ENCODE measurements at places on chromosomes 6 and 20. TPM values are rescaled to one million over a fixed set of nuclear protein-coding genes. Genes with fewer than 3 reads are reported as not detected.
A peak's percentile ranks its signal among the peaks of the same experiment; 100 is the strongest.

QRSL1 gene
- total RNA-seq, result 27.7 TPM

BPI gene
- not detected for total RNA-seq

DNA sequence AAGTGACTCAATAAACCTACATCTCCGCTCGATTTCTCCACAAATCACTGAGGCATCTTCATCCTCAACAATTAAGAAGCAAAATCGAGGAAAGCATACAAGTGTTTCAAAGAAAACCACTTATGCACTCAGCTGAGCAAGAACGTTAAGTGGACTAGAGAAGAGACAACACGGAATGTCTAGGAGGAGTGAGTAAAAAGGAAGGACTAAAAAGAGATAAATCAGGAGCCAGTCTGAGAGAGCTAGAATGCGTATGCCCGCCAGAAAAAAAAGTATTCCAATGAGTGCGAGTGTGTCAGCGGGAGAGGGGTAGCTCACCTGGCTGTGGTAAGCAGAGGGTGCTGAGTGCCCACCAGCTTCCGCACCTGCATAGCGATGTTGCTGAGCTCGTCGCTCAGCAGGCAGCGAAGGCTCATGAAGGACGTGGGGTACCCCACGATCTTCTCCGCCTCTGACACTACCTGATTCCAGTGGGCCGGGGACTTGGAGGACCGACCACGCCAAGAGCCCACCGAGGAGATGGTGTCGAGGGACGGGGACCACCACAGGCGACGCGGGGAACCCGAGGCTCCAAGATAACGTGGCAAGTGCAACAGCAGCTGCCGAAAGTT, 587 bp downstream of the PDSS2 start:
- peak; percentile 21 for DNase-seq
- H3K4me3 ChIP-seq, result peak overlapping the region; percentile 99
- peaks cover 13% of the 10 kb centered on the region for H3K4me1 ChIP-seq
- peaks cover 21% of the 10 kb centered on the region for H3K36me3 ChIP-seq
- peak overlapping the region; percentile 90 for H3K27ac ChIP-seq

- H3K27me3 ChIP-seq, result no peaks in the 10 kb centered on the region
- DNase-seq, result peak; percentile 18
- H3K4me3 ChIP-seq, result no peak overlapping the region
- peaks cover 25% of the 10 kb centered on the region for H3K4me1 ChIP-seq
Observed at GRCh38 chr20:10848810-10849370, 175.1 kb upstream of the JAG1 start.

DNA sequence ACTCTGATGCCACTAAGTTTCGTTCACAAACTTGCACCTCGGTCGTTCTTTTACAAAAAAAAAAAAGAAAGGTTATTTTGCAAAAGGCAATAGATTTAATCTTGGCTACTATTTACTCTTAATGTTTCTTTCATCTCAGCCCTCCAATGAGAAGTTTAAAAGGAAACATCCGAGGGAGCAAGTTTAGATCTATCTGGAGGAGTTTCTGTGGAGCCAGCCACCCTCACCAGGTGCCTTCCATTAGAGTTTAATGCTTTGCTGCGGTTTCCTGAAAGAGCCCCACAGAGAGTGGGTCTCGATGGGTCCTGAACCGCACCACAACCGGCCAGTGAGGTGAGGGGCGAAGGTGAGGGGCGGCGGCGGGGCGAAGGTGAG, 632 bp downstream of the PRKN start:
- peak overlapping the region; percentile 89 for H3K27ac ChIP-seq
- H3K4me1 ChIP-seq, result peaks cover 10% of the 10 kb centered on the region
- peaks cover 18% of the 10 kb centered on the region for H3K36me3 ChIP-seq
- no peak for DNase-seq
- H3K27me3 ChIP-seq, result no peaks in the 10 kb centered on the region

DNA sequence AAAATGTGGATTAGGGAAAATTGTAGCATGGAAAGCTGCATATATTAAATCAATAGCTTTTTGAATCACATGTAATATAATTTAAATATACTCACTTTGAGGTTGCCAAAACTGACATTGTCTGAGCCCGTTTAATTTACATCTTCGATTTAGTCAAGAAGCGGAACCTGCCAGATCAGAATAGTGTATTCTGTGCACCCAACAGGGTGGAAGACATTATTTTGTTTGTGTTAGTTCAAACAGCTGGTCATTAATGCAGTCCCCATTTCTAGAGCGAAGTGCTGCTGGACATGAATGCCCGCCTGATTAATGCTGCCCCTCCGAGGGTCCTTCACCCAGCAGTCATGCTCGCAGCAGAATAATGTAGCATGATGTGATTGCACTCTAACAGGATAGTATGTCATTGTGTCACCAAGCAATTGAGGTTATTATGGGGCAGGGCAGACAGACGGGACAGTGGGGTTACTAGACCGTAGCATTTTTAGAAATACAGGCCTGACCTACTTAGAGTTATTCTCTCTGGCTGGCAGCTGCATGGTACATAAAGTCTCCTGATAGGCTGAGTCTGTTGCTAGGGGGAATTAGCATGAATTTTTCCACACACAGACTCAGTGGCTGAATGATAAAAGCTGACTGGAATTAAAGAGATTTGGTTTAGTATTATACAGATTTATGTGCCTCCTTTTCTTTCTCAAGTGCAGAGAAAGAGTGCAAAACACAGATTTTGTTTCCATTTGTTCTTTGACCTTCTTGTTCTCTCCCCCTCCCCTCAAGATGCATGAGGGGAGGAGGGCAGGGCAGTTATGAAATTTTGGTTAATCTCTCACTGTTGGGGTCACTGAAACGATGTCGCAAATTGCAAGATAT, 147.1 kb downstream of the PRL start:
- H3K4me1 ChIP-seq, result peaks cover 11% of the 10 kb centered on the region
- no peaks in the 10 kb centered on the region for H3K27me3 ChIP-seq
- no peak overlapping the region for H3K4me3 ChIP-seq
- H3K27ac ChIP-seq, result no peak overlapping the region
- no peak for DNase-seq
- H3K36me3 ChIP-seq, result peaks cover 4% of the 10 kb centered on the region

- no peaks in the 10 kb centered on the region for H3K4me1 ChIP-seq
- no peak overlapping the region for H3K27ac ChIP-seq
- no peak overlapping the region for H3K4me3 ChIP-seq
Observed at GRCh38 chr6:135114355-135115145, 59.9 kb upstream of the HBS1L start.

LY86 gene
- not detected for total RNA-seq

RPS6KA2 gene
- total RNA-seq, result 25.8 TPM

DNA sequence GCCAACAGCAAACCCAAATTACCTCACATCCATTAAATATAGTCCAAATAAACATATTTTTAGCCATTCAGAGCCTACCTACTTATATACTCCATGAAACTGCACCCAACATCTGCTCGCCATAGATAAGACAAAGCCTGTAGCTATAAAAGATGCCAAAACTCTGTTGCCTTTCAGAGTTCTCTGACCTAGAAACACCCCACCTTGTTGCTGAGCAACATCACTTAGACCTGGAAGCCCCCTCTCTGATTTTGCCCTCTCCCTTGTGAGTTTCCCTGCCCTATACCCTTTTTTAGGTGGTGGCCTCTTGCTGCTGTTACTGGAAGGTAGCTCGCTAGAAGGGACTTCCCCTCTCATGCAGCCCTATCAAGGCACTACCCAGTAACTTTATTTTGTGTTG, 27.7 kb upstream of the FBXL4 start:
- H3K4me1 ChIP-seq, result no peaks in the 10 kb centered on the region
- no peak overlapping the region for H3K4me3 ChIP-seq
- no peak for DNase-seq
- no peak overlapping the region for H3K27ac ChIP-seq
- H3K27me3 ChIP-seq, result no peaks in the 10 kb centered on the region

GRCh38 chr20:63121749-63122405, 94.1 kb downstream of the YTHDF1 start:
- H3K4me3 ChIP-seq, result no peak overlapping the region
- no peaks in the 10 kb centered on the region for H3K4me1 ChIP-seq
- H3K27me3 ChIP-seq, result peaks cover 63% of the 10 kb centered on the region
- no peak for DNase-seq
- no peak overlapping the region for H3K27ac ChIP-seq

- H3K4me1 ChIP-seq, result peaks cover 28% of the 10 kb centered on the region
- peak overlapping the region; percentile 67 for H3K27ac ChIP-seq
- DNase-seq, result no peak
Observed at GRCh38 chr6:106097411-106098231, 11.5 kb downstream of the PRDM1 start.

DNA sequence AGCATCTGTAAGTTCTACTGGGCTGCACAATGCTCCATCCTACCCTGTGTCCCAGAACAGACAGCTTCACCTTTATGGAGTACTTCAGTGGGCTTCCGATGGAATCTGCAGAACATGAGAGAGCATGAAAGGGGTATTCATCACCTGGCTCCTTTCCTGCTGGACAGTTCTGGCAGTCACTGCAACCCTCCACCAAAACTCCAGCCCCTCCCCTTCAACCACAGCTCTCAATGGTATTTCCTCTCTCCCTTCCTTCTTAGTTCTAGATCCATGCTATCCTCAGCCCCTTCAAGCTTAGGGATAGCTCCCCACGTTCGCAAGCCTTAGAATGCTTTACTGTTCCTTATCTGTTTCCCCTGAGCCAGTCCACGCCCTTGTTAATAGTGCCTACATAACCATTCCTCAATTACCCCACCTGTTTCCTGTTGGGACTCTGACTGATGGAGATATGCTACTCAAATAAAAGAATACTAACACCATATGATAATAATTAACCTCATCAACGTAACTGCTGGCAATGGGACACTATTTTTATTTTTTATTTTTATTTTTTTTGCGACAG, 26.8 kb downstream of the TRAM2 start:
- peak; percentile 16 for DNase-seq
- peak overlapping the region; percentile 19 for H3K4me3 ChIP-seq
- peaks cover 68% of the 10 kb centered on the region for H3K4me1 ChIP-seq
- H3K27me3 ChIP-seq, result no peaks in the 10 kb centered on the region

- DNase-seq, result no peak
- no peak overlapping the region for H3K27ac ChIP-seq
- peaks cover 12% of the 10 kb centered on the region for H3K36me3 ChIP-seq
Observed at GRCh38 chr6:170371588-170371987, 65.0 kb downstream of the FAM120B start.

IBTK gene
- total RNA-seq, result 54.9 TPM

DNA sequence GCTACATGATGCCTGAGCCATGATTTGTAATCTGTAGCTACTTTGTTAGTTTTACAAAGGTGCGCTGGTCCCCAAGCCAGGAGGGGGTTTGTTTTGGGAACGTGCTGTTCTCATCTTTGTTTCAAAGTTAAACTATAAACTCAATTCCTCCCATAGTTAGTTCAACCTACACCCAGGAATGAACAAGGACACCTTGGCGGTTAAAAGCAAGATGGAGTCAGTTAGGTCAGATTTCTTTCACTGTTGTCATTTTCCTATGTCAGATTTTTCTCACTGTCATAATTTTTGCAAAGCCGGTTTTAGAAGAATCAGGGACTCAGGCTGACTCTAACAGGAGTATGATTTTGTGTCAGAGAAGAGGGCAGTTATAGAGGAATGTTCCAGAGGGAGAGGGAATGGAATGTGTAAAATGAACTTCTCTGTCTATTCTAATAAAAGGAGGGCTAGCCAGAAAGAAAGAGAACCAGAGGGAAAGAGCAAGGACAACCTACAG, 2.3 kb upstream of the GMPR start:
- H3K36me3 ChIP-seq, result peaks cover 18% of the 10 kb centered on the region
- H3K4me1 ChIP-seq, result no peaks in the 10 kb centered on the region
- no peak overlapping the region for H3K27ac ChIP-seq
- no peak overlapping the region for H3K4me3 ChIP-seq
- peaks cover 20% of the 10 kb centered on the region for H3K27me3 ChIP-seq

BANF2 gene
- total RNA-seq, result not detected

DNA sequence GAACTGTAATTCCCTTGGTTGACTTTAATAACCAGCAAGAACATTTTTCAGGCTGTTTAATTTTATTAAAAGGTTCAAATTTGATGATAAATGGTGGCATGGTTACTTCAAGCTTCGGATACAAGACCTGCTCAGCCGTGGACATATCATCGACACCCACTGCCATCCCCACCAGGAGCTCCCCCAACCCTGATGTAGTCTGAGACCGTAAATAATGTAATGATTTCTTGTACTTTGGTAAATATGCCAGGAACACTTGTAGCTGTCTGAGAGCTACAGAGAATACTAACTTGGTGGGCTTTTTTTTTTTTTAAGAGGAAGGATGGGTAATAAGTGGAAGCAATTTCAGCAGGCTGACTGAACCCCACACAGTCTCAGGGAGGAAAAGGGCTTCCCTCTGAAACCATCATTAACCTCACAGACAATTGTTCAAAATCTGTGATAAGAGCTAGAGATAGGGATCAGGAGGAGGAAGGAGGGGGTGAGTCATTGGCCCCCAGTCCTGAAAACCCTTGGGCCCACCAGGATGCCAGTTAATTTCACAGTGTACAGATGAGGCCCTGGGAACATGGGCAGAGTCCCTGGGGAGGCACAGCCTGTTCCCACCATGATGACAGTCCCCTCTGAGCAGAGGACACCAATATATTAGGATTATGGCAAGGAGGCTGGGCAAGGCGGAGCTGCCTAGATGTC, 56.0 kb downstream of the APCDD1L start:
- H3K4me3 ChIP-seq, result no peak overlapping the region
- no peaks in the 10 kb centered on the region for H3K4me1 ChIP-seq
- no peak overlapping the region for H3K27ac ChIP-seq
- no peaks in the 10 kb centered on the region for H3K36me3 ChIP-seq
